ENCODE measurements at places on chromosomes 13 and 19.

- DNase-seq, result no peak
Measured at GRCh38 chr19:56423985-56424353, 19.8 kb downstream of the ZNF583 start.

- DNase-seq, result no peak
Measured at GRCh38 chr13:63044589-63045313, 1629.1 kb upstream of the PCDH20 start.

- DNase-seq, result no peak
Measured at GRCh38 chr13:110578363-110578762, 16.8 kb upstream of the RAB20 start.

- DNase-seq, result no peak
Measured at GRCh38 chr19:29724746-29725145, 9.7 kb upstream of the C19orf12 start.

DNA sequence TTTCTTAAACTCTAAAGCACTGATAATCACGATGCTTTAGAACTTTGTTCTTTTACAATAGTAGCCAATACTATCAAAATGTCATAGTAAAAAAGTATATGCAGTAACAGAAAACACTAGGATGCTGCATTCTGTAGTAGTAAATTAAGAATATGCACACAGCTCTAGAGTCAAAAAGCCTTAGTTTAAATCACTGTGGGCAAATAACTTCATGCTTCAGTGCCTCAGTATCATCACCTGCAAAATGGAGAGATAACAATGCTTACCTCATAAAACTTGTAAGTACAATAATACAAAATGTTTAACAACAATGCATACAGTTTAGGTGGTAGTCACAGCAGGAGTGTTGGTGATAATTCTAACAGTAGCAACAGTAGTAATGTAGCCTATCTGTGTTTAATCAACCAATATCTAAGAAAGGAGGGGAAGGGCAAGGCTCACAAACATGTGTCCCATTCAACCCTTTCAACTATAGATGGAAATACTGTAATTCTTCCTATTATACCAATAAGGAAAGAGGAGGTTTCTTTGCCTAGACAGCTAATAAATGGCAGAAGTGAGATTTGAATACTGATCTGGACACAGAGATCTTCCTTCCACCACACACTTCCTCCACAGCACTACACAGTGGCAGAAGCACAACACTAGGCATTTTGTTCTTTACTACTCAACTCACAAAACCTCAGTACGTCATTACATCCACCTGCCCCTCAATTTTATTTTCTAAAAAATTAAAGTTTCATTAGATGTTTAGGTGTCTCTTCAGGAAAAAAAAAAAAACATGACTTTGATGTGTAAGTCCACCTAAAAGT is 4.6 kb downstream of the RBM26 start:
- no peak for DNase-seq

GRCh38 chr13:81207231-81207630 is 866.3 kb upstream of the SPRY2 start:
- no peak for DNase-seq

DNA sequence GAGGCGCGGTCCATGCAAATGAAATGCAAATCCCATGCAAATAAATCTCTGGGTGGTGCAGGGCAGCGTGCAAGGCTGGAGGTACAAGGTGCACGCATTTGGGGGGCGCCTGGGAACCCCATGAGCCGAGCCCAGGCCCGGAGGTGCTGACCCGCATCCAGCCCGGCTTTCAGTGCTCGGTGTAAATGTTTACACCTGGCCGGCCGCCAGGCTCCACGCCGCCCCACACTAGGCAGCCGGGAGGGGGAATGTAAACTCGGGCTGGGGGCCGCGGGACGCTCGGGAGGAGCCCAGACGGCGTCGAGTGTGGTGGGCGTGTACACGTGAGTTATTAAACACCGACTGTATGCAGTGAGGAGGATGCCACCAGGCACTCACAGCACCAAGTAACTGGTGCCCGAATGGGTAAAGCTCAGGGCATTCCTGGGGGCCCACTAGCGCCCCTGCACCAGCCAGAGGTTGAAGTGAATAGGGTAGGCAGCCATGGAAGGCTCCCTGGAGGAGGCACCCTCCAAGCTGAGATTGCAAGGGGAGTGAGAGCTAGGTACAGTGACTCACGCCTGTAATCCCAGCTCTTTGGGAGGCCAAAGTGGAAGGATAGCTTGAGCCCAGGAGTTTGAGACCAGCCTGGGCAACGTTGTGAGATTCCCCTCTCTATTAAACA is 17.2 kb downstream of the FUT6 start:
- no peak for DNase-seq

GRCh38 chr13:98475522-98475921 is 101.4 kb downstream of the STK24 start:
- DNase-seq, result no peak

DNA sequence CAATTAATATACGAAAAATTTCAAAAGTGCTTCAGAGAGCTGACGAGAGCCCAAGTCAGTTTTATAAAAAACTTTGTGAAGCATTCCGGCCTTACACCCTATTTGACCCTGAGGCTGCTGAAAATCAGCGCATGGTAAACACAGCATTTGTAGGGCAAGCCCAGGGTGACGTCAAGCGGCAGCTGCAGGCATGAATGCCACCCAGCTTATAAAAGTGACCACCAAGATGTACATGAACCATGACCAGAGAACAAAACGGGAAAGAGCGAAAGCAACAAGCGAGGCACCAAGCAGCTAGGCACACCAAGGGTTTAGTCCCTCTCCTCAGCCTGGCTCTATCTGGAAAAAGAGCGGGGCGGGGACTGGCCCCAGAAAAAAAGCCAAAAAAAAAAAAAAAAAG is 6.0 kb downstream of the SIGLEC11 start:
- DNase-seq, result no peak

DNA sequence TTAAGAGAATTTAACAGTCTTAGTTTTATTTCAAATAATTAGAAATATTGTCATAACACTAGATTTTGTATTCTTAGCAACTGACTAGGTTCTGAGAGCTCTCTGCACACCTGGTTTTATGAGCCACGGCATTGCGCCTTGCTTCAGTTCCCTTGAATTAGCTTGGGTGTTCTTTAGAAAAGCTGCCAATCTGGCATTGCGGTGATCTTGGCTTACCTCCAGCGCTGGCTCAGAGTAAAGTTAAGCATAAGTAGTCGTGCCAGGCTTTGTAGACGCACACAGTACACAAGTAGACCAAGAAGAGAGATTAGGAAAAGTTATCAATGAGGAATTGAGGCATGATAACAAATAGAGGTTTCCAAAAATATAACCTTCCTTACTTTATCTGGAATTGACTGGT is 45.7 kb downstream of the TPP2 start:
- DNase-seq, result no peak

DNA sequence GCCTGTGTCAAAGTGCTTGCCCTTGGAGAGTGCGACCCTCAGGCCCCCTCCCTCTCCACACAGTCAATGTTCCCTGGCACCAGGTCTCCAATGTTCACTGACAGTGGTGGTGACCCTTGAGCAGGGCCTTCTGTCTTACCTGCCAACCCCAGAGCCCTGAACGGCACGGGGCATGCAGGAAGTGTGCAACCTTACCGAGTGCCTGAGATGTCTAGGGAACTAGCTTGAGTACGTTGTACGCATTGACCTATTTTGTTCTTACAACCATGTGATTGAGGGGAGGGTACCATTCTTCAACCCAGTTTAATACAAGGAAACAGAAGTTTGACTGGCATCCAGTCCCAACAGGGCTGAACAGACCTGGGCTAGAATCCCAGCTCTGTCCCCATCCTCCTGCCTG is 13.2 kb downstream of the MAG start:
- DNase-seq, result no peak

DNA sequence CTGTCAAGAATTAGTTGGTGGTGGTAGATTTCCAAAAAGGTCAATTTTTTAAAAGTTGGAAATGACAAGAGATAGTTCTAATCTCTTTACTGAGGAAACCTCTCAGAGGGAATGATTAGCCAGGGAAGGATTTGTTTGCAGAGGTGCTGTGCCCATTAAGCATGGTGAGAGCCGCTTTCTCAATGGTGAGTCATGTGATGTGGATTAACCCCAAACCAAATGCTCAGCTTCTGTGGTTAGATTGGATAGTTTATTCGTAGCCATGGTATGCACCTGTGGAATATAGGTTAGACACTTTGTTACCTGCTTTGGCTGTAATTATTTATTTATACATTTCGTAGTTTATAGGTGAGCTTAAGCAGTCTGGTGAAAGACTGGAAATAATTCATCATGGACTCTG is 7.1 kb downstream of the HNRNPM start:
- no peak for DNase-seq

GRCh38 chr19:32677657-32678056 is 2.0 kb downstream of the RGS9BP start:
- DNase-seq, result no peak

- no peak for DNase-seq
Measured at GRCh38 chr13:70889163-70889562, 780.9 kb upstream of the KLHL1 start.

GRCh38 chr19:7729211-7729610 is 2.7 kb downstream of the CLEC4G start:
- no peak for DNase-seq

DNA sequence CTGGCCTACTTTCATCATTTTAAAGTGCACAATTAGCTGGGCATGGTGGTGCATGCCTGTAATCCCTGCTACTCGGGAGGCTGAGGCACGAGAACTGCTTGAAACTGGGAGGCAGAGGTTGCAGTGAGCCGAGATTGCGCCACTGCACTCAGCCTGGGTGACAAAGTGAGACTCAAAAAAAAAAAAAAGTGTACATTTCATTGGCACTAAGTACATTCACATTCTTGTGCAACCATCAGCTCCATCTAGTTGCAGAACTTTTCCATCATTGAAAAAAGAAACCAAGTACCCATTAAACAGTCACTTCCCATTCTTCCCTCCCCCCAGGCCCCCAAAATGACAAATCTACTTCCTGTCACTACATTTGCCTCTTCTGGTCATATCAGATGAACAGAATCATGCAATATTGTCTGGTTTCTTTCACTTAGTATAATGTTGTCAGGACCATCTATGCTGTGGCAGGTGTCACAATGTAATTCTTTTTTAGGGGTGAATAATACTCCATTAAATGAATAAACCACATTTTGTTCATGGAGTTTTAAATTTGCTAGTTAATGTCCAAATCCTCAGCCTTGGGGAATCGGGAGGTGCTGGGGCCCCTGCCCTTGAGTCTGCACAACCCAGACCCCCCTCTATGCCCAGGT is 7.4 kb upstream of the SIGLEC11 start:
- no peak for DNase-seq

- DNase-seq, result no peak
Measured at GRCh38 chr19:19319732-19320360, 463 bp downstream of the SUGP1 start.

GRCh38 chr19:48926909-48927308 is 6.6 kb upstream of the DHDH start:
- DNase-seq, result no peak

DNA sequence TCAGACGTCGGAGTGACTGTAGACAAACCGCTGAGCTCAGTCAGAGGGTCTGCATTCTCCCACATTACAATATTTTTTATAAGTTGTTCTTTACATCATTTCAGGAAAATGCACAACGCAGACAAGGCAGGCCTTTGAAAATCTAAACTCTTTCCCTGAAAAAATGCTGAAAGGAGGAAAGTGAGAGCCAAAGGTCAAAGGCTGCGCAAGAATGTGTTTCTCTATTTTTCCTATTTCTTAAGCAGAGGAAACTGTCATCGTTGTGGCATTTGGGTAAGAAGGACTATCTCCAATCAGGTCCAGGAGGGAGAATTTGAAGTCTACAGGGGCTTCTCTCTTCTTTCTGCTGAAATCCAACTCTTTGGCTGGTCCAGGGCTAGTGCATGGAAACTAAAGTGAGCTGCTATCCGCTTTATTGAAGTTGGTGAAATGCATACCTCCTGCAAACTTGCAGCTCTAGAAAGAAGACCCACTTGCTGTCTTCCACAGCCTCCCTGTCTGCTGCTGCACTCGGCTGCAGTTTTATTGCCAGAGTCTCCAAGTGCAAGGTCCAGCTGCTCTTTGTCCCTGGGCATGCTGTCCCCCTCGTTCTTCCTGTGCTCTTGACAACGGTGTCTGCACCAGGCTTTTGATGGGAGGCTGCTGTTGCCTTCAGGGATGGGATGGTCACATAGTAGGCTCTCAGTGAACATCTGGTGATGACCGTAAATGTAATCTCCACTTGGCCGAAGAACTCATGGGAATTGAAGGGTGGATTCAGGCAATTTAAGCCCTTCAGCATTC is 31.2 kb downstream of the ZNF536 start:
- DNase-seq, result no peak
